EL (cell line): ENCODE measurements at places on chromosomes 1 and 21.
A peak's percentile ranks its signal among the peaks of the same experiment; 100 is the strongest.

GRCh38 chr1:107058245-107059032 lies 2.0 kb downstream of the PRMT6 start:
- DNase-seq: no peak

- peak; percentile 82 for DNase-seq
Measured at GRCh38 chr21:31293986-31294385, 50.1 kb downstream of the TIAM1 start.

GRCh38 chr1:178528228-178528952 lies 15.5 kb downstream of the TEX35 start:
- DNase-seq: no peak

DNA sequence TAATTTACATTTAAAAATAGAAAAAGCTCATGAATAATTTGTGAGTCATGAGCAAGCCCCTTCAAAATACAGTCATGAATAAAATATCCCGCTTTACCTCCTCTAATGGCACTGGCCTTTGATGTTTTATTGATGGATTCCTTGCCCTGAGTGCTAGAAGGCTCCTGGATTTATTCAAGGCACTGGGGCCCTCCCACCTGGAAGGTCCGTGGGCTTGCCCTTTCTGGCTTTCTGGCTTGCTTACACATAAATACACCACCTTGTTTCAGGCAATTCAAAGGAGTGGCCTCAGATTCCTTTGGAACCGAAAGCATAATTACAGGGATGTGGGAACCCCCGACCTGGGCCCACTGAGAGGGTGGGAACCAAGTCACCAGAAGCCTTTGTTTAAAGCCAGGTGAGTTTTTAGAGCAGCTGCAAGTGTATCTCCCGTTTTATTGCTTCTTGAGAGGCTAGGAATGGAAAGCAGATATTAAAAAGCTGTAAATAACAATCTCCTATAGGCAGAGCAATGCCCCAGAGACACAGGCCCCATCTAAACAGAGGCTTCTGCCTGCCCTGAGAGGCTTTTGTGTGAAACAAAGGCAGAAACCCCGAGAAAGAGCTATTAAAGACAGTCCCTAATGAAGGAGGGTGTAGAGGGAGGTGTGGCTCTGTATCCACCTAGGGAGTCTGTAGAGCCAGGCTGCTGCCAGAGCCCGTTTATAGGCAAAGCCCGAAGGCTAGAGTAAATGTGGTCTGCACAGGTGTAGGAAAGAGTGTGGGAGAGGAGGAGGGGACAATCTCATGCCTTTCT lies 126.4 kb downstream of the FAM78B start:
- DNase-seq: no peak

- peak; percentile 44 for DNase-seq
Measured at GRCh38 chr1:240987928-240988327, 369.1 kb downstream of the RGS7 start.

GRCh38 chr1:205531191-205532025 lies 26.9 kb downstream of the CDK18 start:
- DNase-seq: no peak

GRCh38 chr1:191608367-191608766 lies 549.9 kb upstream of the RGS18 start:
- no peak for DNase-seq

GRCh38 chr1:204782118-204782700 lies 88.5 kb upstream of the NFASC start:
- peak; percentile 82 for DNase-seq

DNA sequence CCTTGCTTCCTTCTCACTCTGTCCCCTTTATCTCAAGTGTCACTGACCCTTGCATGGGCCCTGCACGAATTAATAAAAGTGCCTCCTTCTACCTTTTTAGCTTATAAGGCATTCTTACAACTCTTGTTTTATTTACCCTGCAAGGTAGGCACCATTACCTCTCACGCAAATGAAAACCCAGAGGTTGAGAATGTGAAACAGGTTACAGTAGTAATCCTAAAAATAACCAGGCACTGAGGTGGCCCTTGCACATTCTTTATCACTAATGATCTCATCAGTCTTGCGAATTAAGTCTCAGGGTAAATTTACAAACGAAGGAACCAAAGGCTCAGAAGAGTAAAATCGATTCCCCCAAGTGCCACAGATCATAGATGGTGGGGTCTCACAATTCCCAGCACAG lies 3.7 kb downstream of the GLIS1 start:
- peak; percentile 30 for DNase-seq

- DNase-seq: no peak
Measured at GRCh38 chr1:19449454-19450228, 35.7 kb downstream of the CAPZB start.

DNA sequence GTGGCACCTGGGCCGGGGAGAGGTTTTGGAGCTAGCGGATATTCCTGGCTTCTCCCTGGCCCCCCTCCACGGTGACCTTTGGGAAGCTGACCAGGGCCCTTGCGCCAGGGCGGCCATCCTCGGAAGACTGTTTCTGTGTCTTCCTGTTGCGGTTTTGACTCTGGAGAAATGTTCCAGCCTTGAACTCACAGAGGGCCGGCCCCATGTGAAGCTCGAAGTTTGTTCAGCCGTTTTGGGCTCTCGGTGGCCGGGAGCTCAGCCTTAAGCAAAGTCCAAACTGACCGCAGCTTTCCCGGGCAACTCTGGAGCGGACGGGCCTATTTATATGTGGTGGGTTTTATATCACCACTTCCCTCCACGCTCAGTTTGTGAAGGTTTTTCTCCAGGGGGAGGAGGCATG lies 17.0 kb upstream of the WNT4 start:
- DNase-seq: no peak

- DNase-seq: no peak
Measured at GRCh38 chr1:230684146-230684545, 29.8 kb downstream of the AGT start.

GRCh38 chr1:41663671-41664400 lies 179.4 kb upstream of the EDN2 start:
- no peak for DNase-seq

GRCh38 chr1:238647877-238648276 lies 738.5 kb upstream of the CHRM3 start:
- DNase-seq: peak; percentile 98

DNA sequence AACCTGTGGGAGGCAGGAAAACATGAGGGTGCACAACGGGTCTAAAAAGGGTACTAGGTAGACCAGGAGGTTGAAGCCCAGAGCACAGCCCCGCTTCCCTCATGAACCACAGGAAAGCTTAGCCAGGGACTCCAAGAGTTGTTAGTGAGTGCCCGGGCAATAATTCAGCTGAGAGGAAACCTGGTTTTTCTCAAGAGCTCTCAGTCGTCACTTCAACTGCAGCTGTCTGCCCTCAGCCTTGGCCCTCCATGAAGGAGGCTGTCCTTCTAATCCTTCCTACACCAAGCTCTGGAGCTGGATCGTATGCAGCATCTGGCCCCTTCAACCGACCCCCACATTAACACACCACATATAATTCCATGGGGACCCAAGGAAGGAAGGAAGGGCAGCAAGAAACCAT lies 77.0 kb upstream of the BACE2 start:
- no peak for DNase-seq

- peak; percentile 41 for DNase-seq
Measured at GRCh38 chr1:44810101-44810761, 1.9 kb downstream of the BTBD19 start.

DNA sequence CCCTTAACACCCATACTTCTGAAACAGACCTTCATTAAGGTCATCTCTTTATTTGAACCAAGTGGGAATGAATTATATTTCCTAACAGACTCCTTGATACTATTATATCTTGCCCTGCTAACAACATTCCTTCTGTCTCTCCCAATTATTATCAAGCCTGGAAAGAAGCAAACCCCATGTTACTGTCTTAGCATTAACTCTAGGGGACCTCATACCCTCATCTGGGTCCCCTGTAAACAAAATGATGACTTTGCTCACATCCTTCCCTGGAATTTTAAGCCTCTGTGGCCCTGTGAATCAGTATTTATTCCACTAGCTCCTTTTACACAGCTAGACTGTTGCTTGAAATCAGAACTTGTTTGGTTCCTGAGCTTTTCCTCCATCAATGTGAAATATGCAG lies 38.3 kb upstream of the BCL10 start:
- DNase-seq: peak; percentile 87

GRCh38 chr1:116208136-116208535 lies 96.9 kb downstream of the MAB21L3 start:
- no peak for DNase-seq

DNA sequence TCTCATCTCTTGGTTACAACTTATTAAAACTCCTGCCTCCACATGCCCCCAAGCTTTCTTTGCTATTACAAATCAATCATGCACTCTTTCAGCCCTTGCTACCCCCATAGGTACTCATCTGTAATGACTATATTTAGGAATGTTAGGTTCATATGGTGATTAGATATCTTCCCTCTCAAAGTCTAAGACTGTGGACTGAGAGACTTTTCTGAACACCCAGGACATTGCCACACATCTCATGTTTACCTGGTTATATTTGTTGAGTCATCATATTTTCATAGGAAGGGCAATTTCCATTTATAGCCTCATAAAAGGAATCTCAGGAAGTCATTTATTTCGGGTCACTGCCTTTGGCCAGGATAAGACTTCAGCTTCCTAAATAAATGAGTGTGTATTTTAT lies 81.5 kb upstream of the LPGAT1 start:
- no peak for DNase-seq

GRCh38 chr1:241776911-241777310 lies 71.1 kb upstream of the EXO1 start:
- DNase-seq: peak; percentile 8

- DNase-seq: no peak
Measured at GRCh38 chr1:92087542-92087941, 7.4 kb downstream of the BTBD8 start.

- no peak for DNase-seq
Measured at GRCh38 chr1:81458186-81458585, 342.5 kb upstream of the ADGRL2 start.

- peak; percentile 54 for DNase-seq
Measured at GRCh38 chr1:220879509-220880361, 492 bp downstream of the HLX start.

GRCh38 chr1:78839704-78840277 lies 166.7 kb downstream of the ADGRL4 start:
- DNase-seq: peak; percentile 48

GRCh38 chr1:231215681-231216385 lies 25.2 kb upstream of the GNPAT start:
- DNase-seq: no peak

- no peak for DNase-seq
Measured at GRCh38 chr1:193680247-193680923, 494.0 kb upstream of the B3GALT2 start.

DNA sequence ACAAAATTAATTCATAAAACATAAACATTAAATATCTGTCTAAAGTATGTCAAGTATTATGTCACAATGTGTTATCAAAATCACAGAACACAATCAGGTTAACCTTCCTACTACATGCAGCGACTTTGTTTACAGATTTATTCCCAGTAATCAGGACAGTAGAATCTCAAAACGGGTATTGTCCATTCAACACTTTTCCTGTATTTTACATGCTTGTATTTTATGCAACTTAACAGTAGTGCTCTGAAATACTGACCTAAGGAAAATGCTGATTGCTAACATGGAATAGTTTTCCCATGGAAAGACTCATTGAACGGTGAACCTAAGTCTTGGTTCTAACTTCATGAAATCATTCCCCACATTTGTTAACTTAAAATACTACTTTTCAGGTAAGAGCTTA lies 2.3 kb downstream of the SERBP1 start:
- DNase-seq: no peak

- no peak for DNase-seq
Measured at GRCh38 chr1:16101623-16102022, 28.2 kb upstream of the FAM131C start.

DNA sequence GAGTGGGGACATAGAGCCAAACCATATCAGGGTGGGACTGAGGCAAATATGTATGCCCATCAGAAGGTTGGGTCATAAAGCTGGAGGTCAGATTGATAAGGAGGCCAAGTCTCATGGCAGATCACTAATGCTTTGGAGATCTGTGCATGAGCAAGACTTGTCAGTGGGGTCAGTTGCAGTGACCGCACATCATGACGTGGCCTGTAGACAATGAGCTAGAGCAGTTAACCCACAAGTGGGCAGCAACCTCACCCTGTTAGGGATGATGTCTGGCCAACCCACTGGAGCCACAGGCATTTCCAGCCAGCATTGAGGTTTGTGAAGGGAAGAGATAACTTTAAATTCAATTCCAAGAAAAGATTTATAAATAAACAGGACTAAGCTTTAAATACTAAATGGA lies 66.7 kb downstream of the XCL1 start:
- peak; percentile 13 for DNase-seq

GRCh38 chr1:109084563-109085517 lies 5.7 kb upstream of the TMEM167B start:
- peak; percentile 12 for DNase-seq

DNA sequence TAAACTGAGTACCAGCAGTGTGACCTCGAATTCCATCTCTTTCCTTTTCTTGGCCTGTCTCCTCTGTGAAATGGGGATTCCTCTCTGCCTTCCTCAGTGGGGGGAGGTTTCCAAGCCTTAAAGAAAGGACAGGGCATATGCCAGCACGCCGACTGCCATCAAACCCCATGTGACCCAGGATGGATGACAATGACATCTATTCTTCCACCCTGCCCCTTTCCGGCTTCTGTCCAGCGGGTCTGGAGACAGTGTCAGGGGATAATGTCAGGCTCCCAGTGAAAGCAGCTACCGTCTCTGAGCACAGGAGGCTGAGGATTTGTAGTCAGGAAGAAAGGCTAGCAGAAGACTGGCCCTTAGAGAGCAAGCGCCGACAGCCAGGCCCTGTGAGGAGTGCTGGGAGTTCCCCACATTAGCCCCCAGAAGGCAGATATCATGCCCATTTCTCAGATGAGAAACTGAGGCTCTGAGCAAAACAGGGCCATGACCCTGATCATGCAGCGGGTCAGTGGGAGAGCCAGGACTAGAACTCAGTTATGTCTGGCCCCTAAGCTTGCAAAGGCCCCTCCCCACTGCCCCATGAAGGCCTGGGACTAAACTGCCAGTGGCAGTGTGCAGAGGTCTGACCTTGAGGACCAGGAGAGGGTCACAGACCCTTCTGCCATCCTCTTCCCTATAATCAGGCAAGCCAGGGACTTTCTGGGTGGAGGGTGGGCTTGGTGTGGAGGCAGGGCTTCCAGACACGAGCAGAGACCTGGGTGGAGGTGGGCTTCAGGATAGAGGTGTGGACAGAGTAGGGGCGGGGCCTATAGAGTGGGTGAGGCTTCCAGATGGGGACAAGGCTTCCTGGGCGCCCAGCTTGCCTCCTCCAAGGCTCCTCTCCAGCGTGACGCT lies 30.1 kb downstream of the CDCA8 start:
- DNase-seq: no peak

DNA sequence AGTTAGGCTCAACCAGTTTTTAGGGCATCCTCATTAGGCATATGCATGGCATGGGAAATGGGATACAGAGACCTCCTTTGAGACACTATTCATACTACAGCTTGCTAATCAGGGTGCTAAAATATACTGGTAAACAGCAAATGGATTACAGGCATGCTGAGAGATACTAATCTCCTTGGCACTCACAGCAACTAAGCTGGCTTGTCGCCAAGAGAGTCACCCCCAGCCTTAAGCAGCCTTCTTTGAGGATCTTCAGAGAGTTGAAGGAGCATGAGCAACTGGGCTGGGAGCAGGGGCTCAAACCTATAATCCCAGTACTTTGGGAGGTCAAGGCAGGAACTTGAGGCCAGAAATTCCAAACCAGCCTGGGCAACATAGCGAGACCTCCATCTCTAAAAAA lies 120.1 kb upstream of the NR5A2 start:
- no peak for DNase-seq

GRCh38 chr1:33735624-33736023 lies 128.3 kb upstream of the HMGB4 start:
- no peak for DNase-seq
